A549 treated with dexamethasone at 1 μM for 4 hours (cell line): ENCODE measurements at places on chromosomes 12 and 14. TPM values are rescaled to one million over a fixed set of nuclear protein-coding genes. Genes with fewer than 3 reads are reported as not detected.

The KIF26A gene
- 1.9 to 4.4 TPM (median 3.9 TPM) in 5 replicates for total RNA-seq

The DIO3 gene
- total RNA-seq = 0.07 to 0.13 TPM (median 0.08 TPM) in 4 of 5 replicates, not detected in the other

The NTN4 gene
- total RNA-seq = 33.7 to 48.0 TPM (median 43.4 TPM) in 5 replicates

The COQ5 gene
- 25.7 to 27.0 TPM (median 26.7 TPM) in 5 replicates for total RNA-seq

The KRT6C gene
- total RNA-seq = 0.07 TPM in 1 of 5 replicates, not detected in the others

The RTL1 gene
- 0.21 to 0.29 TPM (median 0.24 TPM) in 5 replicates for total RNA-seq

The KCNC2 gene
- total RNA-seq = not detected in 5 replicates

The NUAK1 gene
- 4.7 to 5.8 TPM (median 5.5 TPM) in 5 replicates for total RNA-seq

The RND1 gene
- total RNA-seq = 2.6 to 4.7 TPM (median 3.1 TPM) in 5 replicates

The ABCD4 gene
- 27.1 to 33.9 TPM (median 31.0 TPM) in 5 replicates for total RNA-seq

The RPS6KL1 gene
- 0.17 to 0.56 TPM (median 0.41 TPM) in 5 replicates for total RNA-seq

The PSMA6 gene
- total RNA-seq = 262 to 308 TPM (median 278 TPM) in 5 replicates

The DIO2 gene
- total RNA-seq = 1.7 to 2.8 TPM (median 1.9 TPM) in 5 replicates

The GLIPR1L1 gene
- not detected in 5 replicates for total RNA-seq

The TSHR gene
- not detected in 5 replicates for total RNA-seq

The ADAM21 gene
- total RNA-seq = 0.08 TPM in 1 of 5 replicates, not detected in the others

The NGB gene
- 0.05 TPM in 1 of 5 replicates, not detected in the others for total RNA-seq

The CHD8 gene
- total RNA-seq = 38.1 to 43.5 TPM (median 41.9 TPM) in 5 replicates

The LTBP2 gene
- total RNA-seq = 7.4 to 14.0 TPM (median 11.1 TPM) in 5 replicates

The SYNE2 gene
- total RNA-seq = 7.8 to 11.7 TPM (median 11.0 TPM) in 5 replicates

The LPAR5 gene
- 0.51 to 0.87 TPM (median 0.71 TPM) in 5 replicates for total RNA-seq

The B4GALNT1 gene
- 26.3 to 45.0 TPM (median 42.0 TPM) in 5 replicates for total RNA-seq

The KRT81 gene
- total RNA-seq = 3,069 to 3,830 TPM (median 3,573 TPM) in 5 replicates

The RERG gene
- total RNA-seq = 0.17 to 0.31 TPM (median 0.27 TPM) in 5 replicates

The FERMT2 gene
- total RNA-seq = 41.7 to 55.8 TPM (median 51.1 TPM) in 5 replicates

The PTGR2 gene
- total RNA-seq = 7.3 to 9.9 TPM (median 8.3 TPM) in 5 replicates

The TAS2R19 gene
- 0.09 to 0.15 TPM in 2 of 5 replicates, not detected in the others for total RNA-seq

The SLC5A8 gene
- not detected in 5 replicates for total RNA-seq

The WDHD1 gene
- total RNA-seq = 10.2 to 13.7 TPM (median 11.9 TPM) in 5 replicates

The KRT79 gene
- 0.06 to 0.17 TPM (median 0.06 TPM) in 3 of 5 replicates, not detected in the others for total RNA-seq

The KRT3 gene
- 0.05 to 0.06 TPM (median 0.05 TPM) in 3 of 5 replicates, not detected in the others for total RNA-seq

The NEUROD4 gene
- total RNA-seq = 0.03 TPM in 1 of 5 replicates, not detected in the others

The PIP4K2C gene
- 40.6 to 46.9 TPM (median 42.6 TPM) in 5 replicates for total RNA-seq

The TAS2R13 gene
- total RNA-seq = not detected in 5 replicates

The PLCZ1 gene
- total RNA-seq = not detected in 5 replicates

The BAG5 gene
- 24.5 to 31.4 TPM (median 26.1 TPM) in 5 replicates for total RNA-seq
